ENCODE measurements at places on chromosomes 4 and X.

DNA sequence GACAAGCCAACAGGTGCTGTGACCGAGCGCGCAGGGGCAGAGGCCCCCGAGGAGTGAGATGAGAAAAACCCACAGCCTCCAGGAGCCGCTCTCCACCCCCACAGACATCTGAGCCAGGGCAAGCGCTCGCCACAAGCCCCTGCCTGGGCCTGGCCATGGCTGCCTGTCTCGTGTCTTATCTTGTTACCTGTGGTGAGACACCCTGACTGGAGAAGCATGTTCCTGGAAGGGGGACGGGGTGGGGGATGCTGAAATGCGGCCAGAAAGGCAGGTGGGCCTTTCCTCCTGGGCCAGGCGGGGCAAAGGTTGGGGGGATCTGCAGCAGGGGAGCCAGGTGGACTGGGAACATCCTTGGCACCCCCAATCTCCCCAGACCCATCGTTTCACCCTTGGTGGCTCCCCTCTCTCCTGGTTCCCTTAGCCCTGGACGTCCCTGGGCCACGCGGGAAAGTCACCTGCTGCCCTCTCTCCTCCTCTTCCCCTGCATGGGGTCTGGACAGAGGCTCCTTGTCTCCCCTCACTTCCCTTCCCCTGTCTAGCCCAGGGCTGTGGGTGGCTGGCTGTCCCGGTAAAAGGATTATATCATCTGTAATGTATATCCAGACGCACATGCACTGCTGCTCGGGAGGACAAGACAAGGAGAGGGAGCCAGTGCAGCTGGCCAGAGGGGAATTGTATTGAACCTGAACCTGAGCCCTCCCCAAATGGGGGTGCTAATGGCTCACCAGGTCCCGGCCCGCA, 8.4 kb upstream of the DUSP9 start:
- DNase-seq = no peak

- DNase-seq = no peak
Measured at GRCh38 chr4:21226637-21227538, 526.6 kb downstream of the PACRGL start.

GRCh38 chrX:137548261-137548660, 17.7 kb upstream of the ZIC3 start:
- DNase-seq = no peak

- DNase-seq = no peak
Measured at GRCh38 chrX:20414762-20415445, 148.2 kb upstream of the RPS6KA3 start.

GRCh38 chr4:75673959-75674328, 733 bp upstream of the G3BP2 start:
- no peak for DNase-seq

GRCh38 chrX:147894366-147894963, 17.3 kb upstream of the FMR1 start:
- no peak for DNase-seq

- no peak for DNase-seq
Measured at GRCh38 chrX:51876441-51876840, 17.0 kb upstream of the MAGED1 start.

DNA sequence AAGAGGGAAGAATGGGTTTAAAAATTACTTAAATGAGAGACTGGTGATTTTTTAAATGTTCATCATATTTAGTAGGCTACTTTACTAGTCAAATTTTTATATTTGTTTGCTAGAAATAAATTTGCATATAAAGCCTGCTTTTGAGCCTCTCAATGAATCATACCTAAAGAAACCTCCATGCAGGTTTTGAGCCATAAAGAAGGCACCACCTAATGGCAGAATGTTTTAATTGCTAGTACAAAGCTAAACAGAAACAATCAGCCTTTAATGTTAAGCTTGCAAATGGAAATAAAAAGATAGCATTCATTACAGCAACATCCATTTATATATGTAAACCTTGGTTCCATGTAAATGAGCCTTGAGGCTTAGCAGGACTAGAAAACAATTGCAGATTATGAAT, 989.7 kb downstream of the CCSER1 start:
- DNase-seq = no peak

DNA sequence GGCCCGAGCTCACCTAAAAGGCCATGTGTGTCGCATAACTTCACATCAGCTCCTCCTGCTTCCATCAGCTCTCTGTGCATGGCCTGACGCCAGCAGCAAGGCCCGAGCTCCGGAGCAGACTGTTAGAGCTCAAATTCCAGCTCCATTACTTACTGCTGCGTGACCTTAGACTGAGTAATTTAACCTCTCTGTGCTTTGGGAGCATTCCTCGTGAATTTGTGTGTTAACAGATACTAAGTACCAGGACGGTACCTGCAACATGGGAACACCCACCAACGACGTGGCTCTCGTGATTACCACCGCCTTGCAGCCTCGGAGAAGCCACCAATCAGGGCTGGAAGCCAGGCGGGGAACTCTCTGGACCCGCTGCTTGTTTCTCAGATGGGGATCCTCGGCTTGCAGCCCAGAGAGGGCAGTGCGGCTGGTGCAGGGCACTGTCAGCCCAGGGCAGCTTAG, 12.9 kb downstream of the LETM1 start:
- DNase-seq = no peak

DNA sequence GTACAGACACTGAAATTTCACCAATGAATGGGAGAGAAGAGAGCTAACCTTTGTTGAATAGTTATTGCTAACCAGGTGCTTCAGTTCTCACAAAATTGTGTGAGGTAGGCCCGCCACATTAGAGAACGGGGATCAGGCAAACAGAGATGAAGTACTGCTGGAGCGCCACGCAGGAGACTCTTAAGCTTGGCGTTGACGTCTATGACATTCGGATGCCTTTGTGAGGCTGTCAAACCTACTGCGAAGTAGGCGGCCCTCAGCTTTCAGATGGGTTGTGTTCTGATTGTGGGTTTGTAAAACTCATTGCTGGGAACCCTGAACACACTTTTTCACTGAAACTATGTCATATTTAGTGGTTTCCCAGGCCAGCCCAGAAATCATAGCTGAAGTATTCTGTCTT, 173.6 kb downstream of the CBR4 start:
- no peak for DNase-seq

- DNase-seq = peak; percentile 70
Measured at GRCh38 chr4:40056716-40057585, at the start of gene N4BP2. TSS of gene N4BP2 (plus strand) at chr4:40056850. CDS start at chr4:40097341, 40,491 bp downstream.

GRCh38 chr4:58515226-58515625, 1405.0 kb upstream of the IGFBP7 start:
- DNase-seq = no peak

DNA sequence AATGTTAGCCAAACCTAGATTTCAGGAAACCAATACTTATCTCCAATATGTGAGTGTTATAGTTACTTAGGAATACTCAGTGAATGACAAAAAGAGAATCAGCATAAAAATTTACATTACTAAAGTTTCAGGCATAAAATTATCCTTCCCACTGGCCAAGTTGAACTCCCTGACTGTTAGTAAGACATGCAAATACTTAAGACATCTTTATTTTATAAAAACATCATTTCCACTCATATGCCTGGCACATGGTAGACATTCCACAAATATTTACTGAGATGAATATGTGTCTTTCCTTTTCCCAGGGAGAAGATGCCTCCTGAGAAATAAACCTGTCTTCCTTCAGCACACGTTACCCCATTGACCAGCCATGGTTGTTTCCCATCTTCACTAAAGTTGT, 7.3 kb downstream of the VEGFD start:
- DNase-seq = no peak

DNA sequence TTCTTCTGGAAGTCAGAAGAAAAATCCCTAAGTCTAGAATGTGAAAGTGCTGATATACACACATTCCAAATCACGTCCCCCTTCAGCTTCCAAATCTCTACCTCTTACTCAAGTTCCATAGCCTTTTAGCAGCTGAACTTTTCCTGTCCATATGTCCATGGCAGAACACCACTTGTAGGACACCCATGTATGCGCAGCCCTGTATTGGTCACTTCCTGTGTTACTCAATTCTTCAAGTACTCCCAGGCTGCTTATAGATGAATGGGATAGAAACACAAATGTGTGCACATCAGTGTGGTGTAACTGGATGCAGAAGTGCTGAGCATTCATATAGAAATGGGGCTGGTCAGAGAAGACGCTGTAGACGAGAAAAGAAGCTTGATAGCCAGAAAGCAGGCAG, 18.8 kb downstream of the SRPX2 start:
- peak; percentile 8 for DNase-seq

DNA sequence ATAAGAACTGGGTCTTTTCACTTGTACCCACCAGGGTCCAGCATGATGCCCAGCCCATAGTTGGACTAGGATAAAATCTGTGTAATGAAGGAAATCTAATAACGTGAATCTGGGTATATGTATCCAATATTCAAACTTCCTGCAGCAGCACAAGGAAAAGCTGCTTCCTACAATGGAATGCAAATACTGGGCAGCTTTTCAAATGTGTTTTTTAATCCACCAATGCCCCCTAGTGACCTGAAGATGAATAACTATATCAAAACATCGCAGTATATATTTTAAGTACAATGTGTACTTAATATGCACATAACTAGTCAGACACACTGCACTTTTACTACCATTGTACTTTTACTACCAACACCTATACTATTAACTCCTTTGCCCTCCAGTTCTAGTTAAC, 5.3 kb downstream of the APOO start:
- DNase-seq = peak; percentile 29

DNA sequence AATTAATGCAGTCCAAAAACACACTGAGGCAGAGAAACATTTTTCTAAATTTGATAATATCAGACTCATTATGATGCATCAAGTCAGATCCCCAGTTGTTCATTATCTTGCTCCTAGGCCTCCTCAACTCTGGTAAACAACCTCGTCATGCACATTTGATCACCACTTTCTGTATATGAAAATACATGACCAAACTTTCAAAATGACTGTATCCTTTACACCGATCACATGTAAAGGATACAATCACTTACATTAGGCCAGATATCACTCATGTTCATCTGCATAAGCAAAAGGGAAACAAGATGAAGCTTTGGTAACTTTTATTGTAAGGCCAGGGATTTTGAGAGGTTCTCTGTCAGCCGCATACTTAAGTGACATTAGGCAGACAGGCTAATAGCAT, 99.4 kb upstream of the IL1RAPL1 start:
- DNase-seq = no peak

DNA sequence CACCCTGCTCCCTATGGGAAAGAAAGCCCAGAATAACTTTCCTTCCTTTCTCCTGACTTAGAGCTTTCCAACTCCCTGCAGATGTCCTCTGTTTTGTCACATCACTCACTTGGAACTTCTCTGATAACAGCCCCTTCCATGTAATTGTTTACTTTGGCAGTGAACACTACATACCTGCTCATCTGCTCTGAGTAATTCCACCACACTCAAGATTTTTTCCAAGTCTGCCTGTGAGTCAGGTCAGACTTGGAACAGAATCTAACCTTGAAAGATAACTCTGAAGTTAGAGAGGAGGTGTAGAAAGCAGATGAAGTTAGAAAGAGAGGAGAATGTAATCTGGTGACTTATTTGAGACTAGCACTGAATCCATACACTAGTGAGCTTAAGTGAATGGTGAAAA, 7.4 kb downstream of the MAGEB10 start:
- DNase-seq = no peak

GRCh38 chr4:71198958-71199357, 139.9 kb upstream of the SLC4A4 start:
- DNase-seq = no peak

GRCh38 chrX:121456315-121456714, 408.9 kb downstream of the GLUD2 start:
- peak; percentile 0 for DNase-seq

DNA sequence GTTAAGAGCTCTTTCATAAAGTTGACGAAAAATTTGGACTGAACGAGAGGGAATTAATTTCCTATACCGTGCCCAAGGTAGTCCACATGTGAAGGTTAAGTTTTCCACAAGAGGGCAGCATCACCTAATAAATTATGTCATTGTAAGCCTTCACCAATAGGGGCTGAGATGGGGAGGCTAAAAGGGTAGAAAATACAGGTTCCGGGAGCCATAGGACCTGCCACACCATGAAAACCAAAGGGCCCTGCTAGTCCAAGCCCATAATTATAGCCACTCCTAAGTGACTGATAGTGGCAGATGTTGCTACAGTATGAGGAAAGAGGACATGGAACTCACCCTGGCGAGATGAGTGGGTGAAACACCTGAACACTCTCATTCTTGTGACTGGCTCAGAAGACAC, 122.2 kb downstream of the SHROOM4 start:
- DNase-seq = peak; percentile 27

DNA sequence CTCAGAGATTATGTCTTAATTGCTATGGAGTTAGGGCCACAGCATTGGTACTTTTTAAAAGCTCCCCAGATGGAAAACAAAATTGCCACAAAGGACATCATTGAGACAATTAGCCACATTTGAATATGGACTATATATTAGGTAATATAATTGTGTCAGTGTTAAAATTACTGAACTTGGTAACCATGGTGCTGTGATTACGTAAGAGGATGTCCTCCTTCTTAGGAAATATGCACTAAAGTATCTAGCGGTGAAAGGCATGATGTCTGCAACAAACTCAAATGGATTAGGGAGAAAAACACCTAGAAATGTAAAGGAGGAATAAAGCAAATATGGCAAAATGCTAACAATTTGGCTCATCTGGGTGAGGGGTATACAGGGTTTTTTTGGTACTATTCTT, 89.9 kb upstream of the PAK3 start:
- peak; percentile 72 for DNase-seq

GRCh38 chr4:123621072-123621705, 224.6 kb downstream of the SPRY1 start:
- peak; percentile 90 for DNase-seq

- DNase-seq = peak; percentile 0
Measured at GRCh38 chrX:13852001-13852695, 35.3 kb upstream of the GPM6B start.

- no peak for DNase-seq
Measured at GRCh38 chr4:139810710-139811109, 145.1 kb downstream of the MGST2 start.

DNA sequence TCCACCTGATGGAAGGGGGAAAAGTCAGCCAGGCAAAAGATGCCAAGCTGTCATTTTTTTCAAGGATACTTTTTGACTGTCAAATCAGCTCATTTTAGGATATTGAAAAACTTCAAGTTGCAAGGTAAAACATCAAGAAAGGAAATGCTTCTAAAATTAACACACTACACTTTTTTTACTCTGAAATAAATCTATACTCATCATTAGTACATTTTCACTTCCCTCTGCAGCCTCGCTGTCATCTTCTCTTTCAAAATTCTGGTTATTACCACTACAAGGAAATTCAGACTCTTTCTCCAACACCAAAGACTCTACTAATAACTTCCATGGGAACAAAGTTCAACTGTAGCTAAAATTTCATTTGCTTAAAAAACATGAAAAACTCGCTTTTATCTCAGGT, 41.6 kb downstream of the APBB2 start:
- DNase-seq = peak; percentile 33

DNA sequence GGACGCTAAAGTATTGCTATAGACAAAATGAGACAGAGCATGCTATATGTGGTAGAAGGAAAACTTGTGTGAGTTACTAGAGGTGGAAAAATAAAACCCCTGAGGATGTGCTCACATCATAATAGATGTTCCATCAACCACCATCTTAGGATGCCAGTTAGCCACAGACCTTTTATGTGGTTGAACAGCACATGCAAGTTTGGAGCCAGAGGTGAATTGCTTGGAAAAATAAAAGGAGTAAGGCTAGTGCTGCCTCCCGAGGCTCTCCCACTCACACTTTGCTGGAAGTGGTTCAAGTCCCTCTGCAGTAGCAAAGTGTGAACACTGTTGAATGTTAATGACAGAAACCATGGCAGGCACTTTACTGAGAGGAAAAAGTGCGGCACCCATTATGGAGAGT, 39.4 kb upstream of the PPARGC1A start:
- no peak for DNase-seq

All from MV-4-11 (cell line).